CD8-positive, alpha-beta memory T cell (primary cell): ENCODE measurements at places on chromosomes 2 and 18. TPM values are rescaled to one million over a fixed set of nuclear protein-coding genes. Genes with fewer than 3 reads are reported as not detected.
A peak's percentile ranks its signal among the peaks of the same experiment; 100 is the strongest.

Gene KLHL14
- total RNA-seq, result not detected

Gene CFAP65
- total RNA-seq, result not detected

GRCh38 chr2:236342951-236343350, 78.7 kb upstream of the ASB18 start:
- H3K4me1 ChIP-seq, result no peaks in the 10 kb centered on the region
- H3K27ac ChIP-seq, result no peak overlapping the region
- DNase-seq, result no peak
- no peak overlapping the region for H3K4me3 ChIP-seq

DNA sequence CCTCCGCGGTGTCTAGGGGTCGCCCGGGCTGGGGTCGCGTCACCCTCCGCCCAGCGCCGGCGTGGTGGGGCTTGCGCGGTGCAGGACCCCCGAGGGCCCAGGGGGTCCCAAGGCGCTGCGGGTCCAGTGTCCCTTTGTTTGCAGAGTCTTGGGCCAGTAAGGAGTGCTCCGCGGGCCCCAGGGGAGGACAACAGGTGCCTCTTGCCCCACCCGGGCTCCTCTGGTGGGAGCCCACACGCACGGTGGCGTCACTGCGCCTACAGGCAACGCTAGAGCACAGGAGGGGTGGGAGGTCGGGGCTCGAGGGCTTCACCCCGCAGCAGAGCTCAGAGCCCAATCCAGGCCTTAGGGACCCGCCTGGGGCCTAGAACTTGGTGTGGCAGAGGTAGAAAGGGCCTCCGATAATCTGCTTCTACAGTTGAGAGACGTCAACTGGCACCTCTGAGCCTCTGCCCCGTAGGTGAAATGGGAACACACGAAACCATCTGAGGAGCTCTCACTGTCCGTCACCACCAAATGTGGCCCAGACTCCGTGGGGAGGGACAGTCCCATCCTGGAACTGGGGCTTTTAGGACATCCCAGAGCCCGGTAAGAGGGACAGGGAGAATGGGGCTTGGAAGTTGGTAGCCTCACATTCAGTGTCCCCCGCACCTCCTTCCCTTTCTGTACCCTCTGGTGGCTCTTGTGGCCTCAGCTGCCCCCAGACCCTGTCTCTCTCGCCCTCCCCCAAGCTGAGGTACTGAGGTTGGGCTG, 1.4 kb downstream of the ARID5A start:
- peaks cover 41% of the 10 kb centered on the region for H3K4me1 ChIP-seq
- DNase-seq, result peak; percentile 83
- H3K4me3 ChIP-seq, result peak overlapping the region; percentile 99
- H3K27ac ChIP-seq, result peak overlapping the region; percentile 92
- no peaks in the 10 kb centered on the region for H3K27me3 ChIP-seq

- no peaks in the 10 kb centered on the region for H3K36me3 ChIP-seq
- H3K4me1 ChIP-seq, result no peaks in the 10 kb centered on the region
- no peaks in the 10 kb centered on the region for H3K27me3 ChIP-seq
- DNase-seq, result no peak
- no peak overlapping the region for H3K27ac ChIP-seq
Observed at GRCh38 chr18:30280861-30281470, 761.6 kb downstream of the DSC3 start.

Gene ZSWIM2
- not detected for total RNA-seq

- H3K27me3 ChIP-seq, result no peaks in the 10 kb centered on the region
- H3K4me1 ChIP-seq, result no peaks in the 10 kb centered on the region
- no peak overlapping the region for H3K4me3 ChIP-seq
- H3K27ac ChIP-seq, result no peak overlapping the region
- no peak for DNase-seq
Observed at GRCh38 chr2:128438586-128438985, 119.9 kb upstream of the HS6ST1 start.
